ENCODE measurements at places on chromosomes 11 and 22. TPM values are rescaled to one million over a fixed set of nuclear protein-coding genes. Genes with fewer than 3 reads are reported as not detected.

GRCh38 chr22:24894998-24895397 is 51.5 kb downstream of the LHFPL7 start:
- no peak for DNase-seq

DNA sequence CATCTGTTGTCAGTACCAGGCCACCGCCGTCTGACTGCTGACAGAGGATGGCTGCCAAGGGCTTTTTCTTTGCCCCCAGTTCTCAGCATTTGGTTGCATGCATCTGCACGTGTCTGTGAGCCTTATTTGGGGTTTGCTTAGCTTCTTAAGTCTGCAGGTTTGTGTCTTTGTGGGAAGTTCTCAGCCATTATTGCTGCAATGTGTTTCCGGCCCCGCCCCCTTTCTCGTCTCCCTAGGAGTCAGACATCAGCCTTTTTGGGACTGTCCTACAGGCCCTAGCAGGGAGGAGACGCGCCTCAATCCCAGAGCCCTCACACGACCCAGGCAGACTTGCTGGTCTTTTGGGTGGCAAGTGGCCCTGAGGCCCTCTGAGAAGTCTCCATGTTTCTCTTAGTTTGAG is 8.0 kb downstream of the MOB2 start:
- no peak for DNase-seq

The APOBEC3A gene
- total RNA-seq = not detected

- no peak for DNase-seq
Measured at GRCh38 chr11:36023922-36024321, 80.1 kb downstream of the LDLRAD3 start.

The DUSP8 gene
- total RNA-seq = 2.6 TPM

DNA sequence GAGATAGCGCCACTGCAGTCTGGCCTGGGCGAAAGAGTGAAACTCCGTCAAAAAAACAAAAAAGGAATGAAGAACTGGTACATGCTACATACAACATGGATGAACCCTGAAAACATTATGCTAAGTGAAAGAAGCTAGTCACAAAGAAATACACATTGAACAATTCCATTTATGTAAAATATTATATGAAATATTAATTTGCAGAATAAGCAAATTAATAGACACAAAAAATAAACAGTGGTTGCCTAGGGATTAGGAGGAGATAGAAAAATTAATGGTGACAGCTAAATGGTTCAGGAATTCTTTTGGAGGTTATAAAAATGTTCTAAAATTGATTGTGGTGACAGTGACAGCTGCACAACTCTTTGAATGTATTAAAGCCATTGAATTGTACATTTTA is 14.7 kb downstream of the PRDM10 start:
- DNase-seq = no peak

DNA sequence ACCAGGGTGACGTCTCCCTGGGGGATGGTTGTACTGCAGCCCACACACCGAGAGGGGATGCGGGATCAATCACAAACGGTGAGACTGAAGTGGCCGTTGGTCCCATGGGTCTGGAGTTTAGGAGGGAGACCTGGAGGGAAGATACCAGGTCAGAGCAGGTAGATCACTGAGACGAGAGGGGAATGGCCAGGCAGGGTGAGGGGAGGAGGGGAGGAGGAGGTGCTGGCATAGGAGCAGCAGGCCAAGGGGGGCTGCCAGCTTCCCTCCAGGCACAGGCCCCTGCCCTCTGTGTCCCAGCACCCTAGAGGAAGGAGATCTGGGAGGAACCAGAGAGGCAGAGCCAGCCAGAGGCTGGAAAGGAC is 7.0 kb downstream of the MAPK8IP2 start:
- no peak for DNase-seq

The C1QTNF5 gene
- total RNA-seq = not detected

DNA sequence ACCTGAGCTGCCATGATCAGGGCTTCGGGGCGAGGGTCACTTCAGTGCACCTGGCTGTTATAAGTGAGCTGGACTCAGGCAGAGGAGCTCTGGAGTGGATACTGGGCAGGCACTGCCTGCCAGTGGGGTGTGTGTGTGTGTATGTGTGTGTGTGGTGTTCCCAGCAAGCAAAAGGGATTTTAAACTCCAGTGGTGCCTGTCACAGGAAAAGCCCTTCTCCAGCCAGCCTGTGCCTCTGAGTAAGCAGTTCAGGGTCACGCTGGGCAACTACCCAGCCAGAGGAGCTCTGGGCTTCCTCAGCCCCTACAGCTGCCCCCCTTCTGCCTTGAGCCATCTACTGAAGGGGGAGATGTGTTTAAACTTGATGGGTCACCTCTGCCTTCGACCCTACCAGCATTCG is 109.0 kb downstream of the OSBP2 start:
- no peak for DNase-seq

The SAC3D1 gene
- total RNA-seq = 24.8 TPM

DNA sequence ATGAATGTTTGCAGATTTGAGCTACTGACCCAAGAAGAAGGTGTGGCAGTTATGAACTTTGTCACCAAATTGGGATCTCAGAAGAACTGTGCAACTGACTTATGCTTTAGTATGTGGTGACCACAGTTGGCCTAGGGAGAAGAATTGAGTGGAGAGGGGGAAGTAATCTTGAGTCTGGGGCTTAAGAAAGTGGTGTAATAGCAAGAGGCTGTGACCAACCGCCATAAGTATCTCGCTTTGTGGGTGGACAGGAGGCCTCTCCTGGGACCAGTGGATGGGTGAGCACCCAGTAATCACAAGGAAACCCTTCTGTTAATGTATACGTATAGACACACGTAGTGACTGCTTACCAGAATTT is 12.7 kb upstream of the IL10RA start:
- no peak for DNase-seq

DNA sequence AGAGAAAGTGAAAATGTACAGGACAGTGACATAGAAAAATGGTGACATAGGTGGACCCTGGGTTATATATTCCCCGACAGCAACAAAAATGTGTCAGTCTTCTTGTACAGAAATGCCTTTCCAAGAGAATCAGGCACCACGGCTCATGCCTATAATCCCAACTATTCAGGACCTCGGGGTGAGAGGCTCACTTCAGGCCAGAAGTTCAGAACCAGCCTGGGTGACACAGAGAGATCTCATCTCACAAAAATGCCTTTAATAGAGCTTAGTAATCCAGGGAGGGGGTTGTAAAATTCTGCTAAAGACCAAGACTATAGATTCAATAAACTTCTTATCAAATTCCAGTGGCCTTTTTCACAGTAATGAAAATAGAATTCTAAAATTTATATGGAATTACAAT is 10.7 kb downstream of the ZNF195 start:
- DNase-seq = no peak

GRCh38 chr22:48888466-48889208 is 939.0 kb downstream of the BRD1 start:
- DNase-seq = no peak

DNA sequence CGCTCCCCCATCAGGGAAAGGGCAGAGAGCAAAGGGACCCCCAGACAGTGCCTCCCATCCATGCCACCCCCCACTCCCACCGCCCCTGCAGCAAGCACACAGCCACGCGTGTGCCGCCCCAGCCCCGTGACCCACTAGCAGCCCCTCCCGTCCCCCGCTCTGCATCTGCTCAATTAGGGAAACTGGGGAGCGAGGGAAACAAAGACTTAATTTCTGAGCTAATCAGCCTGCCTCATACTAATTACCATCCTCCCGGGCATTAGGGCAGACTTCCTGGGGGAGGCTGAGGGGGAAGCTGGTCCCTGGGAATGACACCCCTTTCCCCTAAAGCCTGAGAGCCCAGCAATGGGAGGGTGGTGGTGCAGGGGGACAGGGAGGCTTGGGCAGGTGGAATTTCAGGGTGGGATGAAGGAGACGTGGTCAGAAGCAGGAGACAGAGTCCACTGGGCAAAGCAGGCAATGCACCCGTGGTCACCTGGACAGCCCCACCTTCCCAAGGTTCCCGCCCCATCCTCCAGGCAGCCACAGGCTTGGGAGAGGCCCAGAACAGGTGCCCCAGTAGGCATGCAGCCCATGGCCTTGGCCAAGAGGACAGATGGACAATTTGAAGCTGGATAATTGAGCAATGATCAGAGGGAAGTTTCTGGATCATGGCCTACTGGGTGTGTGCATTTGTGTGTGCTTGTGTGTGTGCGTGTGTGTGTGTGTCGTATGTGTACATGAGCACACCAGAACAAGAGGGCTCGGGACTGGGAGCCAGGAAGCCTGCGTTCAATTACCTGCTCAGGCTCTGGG is 20.6 kb downstream of the ELFN2 start:
- no peak for DNase-seq

GRCh38 chr11:69384251-69385143 is 90.5 kb downstream of the MYEOV start:
- no peak for DNase-seq

The FAM111B gene
- total RNA-seq = 48.6 TPM

GRCh38 chr11:130144861-130145281 is 14.7 kb upstream of the ST14 start:
- no peak for DNase-seq

The INS gene
- total RNA-seq = not detected

- DNase-seq = no peak
Measured at GRCh38 chr22:48445113-48445827, 1382.4 kb downstream of the BRD1 start.

DNA sequence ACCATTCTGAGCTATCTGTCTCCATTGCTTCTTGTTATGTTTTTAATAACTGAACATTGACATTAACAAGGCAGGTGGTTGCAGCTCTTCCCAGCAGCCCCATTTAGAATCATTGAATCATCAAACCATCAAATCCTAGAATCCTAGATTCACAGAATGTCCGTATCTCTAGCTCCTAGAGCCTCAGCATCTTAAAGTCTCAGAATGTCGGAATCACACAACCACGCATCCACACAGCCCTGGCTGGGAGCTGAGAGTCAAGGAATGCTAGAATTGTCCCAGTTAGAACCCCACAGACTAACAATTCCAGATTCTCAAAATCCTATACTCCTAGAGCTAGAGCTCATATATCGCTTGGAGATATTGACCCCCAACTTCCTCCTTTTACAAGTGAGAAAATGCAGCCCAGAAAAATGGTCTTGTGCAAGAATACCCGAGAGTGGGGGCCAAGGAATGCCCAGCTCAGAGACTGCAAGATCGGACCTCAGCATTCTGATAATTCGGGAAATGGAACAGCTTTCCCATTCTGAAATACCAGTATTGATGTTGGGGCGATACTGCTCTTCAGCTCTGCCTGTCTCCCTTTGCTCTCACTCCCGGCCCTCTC is 38.8 kb downstream of the PDE2A start:
- DNase-seq = no peak

All from activated CD4-positive, alpha-beta memory T cell treated with anti-CD3 and anti-CD28 coated beads, Interleukin-2, amount 10 ng/mL, durations not matched to agents 7 days and 5 days (primary cell).